ENCODE measurements at places on chromosomes 2 and 18.

- no peak for DNase-seq
Observed at GRCh38 chr2:41911033-41911432, 136.8 kb upstream of the PKDCC start.

- DNase-seq, result no peak
Observed at GRCh38 chr2:2866459-2866858, 511.2 kb downstream of the EIPR1 start.

- no peak for DNase-seq
Observed at GRCh38 chr2:119136093-119136492, 22.5 kb downstream of the C1QL2 start.

DNA sequence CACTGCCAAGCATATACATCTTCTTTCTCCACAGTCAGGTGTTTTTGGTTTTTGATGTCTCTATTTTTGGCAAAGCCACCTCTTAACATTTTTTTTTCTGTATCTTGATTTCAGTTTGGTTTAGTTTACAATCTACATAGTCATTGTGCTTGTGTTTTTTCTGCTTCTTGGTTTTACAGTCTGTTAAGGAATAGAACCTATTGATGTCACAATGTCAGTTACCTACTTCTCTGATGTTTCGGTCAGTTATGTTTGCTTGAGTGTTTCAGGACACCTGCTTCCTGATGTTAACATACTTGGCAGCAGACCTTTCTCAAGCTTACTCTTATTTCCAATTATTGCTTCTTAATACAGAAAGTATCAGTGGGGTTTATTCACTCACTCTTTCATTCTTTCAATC is 253.3 kb downstream of the SPAG16 start:
- DNase-seq, result no peak

- DNase-seq, result no peak
Observed at GRCh38 chr2:97691166-97691565, 21.7 kb downstream of the C2orf92 start.

DNA sequence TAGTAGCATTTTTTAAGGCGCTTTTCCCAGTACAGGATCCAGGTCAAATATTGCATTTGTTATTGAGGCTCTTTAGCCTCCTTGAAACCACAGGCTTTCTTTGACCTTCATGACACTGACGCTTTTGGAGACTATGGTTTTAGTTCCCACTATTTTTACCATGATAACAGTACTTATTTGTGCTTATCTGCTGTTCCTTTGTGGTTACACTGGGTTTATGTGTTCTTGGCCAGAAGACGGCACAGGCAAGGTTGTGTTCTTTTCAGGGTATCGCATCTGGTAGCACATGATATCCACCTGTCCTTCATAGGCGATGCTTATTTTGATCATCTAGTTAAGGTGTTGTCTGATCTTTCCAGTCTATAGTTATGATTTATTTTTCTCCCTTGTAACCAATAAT is 16.8 kb upstream of the MBOAT2 start:
- DNase-seq, result no peak

- DNase-seq, result no peak
Observed at GRCh38 chr2:60882971-60883753, 1.8 kb downstream of the REL start.

DNA sequence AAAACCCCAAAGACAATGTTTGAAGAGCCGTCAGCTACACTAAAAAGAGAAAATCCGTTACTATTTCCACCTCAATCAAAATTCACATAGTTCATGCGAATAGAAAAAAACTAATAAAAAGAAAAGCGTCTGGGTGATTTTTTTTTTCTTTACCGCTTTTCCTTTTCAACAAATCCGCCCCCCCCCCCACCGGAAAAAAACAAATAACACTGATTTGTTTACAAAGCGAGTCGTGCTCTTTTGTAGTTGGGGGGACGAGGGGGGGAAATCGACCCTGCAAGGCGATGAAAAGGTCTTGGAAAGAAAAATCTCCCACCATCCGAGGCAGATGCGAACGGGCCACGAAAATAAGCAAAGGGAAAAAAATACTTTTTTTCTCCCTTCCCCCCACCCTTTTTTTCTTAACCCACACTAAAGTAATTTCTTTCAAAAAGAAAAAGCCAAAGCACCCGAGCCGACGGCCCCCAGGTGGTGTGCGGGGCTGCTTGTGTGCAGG is 638 bp downstream of the ZNF521 start:
- no peak for DNase-seq

All from stimulated activated CD4-positive, alpha-beta T cell treated with anti-CD3 and anti-CD28 coated beads, Interleukin-1b, Interleukin-23, amount 100 ng/mL, for 1 hour (primary cell).